GM06990 (cell line): ENCODE measurements at places on chromosomes 2 and 18.

- no peak for DNase-seq
Observed at GRCh38 chr18:46344416-46345180, 240.4 kb downstream of the HAUS1 start.

DNA sequence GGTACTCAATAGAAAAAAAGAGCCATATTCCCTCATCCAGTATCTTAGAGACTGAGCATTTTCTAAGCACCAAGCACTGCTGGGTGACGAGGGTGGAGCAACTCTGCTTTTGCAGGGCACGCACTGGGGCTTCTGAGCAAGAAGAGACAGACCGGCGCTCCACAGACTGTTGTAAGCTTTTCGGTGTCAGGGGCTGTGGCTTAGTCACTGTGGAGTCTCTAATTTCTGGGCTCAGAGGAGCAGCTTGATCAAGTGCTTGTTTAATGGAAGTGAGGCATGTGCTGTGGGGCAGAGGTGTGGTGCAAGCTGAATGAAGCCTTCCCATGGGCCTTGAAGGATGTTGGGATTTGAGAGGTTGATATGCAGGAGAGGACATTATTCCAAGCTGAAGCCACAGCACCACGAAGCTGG lies 227.1 kb downstream of the MYCN start:
- DNase-seq, result no peak

DNA sequence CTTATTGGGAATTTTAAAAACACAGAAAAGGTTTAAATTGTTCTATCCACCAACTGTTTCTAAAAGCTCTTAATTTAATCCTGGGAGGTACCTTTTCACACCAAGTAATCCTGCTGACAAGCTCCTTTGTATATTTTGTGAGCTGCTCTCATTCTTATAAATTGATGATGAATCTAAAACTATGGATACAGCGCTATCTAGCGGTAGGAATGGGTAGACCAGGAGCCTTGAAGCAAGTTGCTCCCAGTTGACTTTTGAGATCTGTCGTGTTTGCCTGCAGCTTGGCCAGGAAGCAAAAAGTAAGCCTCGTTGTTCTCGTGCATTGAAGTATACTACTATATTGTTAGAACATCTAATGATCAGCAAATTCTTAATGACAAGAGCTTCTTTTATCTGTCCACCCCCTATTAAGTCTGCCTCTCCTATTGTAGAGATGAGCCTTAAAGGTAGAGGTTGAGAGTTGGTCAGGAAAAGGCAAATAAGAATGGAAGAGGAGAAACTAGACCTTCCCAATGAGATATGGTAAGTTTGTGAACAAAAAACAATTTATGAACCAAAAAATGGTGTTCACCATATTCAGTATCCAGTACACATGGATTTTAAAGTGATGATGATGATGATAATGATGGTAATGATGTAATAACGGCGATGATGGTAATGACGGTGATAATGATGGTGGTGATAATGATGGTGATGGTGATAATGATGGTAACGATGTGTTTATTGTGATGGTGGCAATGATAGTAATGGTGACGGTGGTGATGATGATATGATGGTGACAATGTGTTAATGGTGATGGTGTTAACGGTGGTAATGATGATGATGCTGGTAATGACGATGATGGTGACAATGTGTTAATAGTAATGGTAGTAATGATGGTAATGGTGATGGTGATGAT lies 212.1 kb upstream of the NCKAP5 start:
- DNase-seq, result no peak

GRCh38 chr2:100876231-100876860 lies 56.4 kb downstream of the NPAS2 start:
- no peak for DNase-seq

DNA sequence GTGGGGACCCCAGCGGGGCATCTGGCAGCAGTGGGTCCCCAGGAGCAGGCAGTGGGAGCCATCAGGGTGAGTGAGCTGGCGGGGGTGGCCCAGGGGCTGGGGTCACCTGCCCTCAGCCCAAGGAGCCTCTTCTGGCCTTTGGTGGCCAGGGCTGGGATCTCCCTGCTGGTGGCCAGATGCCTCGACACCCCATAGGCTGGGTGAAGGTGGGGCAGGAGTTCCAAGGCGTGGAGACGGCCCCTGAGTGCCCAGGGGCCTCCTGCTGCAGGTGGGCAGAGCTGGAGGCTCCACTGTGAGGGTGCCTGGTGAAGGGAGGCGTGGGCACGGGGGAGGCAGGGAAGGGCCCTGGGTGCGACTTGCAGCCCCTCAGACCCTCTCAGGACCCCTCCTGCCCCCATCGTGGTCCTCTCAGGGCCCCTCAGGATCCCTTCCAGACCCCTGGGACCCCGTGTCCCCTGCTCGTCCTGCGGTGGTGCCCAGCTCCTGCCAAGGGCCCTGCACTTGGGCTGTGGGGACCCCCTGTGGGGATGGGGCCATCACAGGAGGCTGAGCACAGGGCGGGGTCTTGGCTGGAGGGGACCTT lies 5.0 kb upstream of the GPR35 start:
- no peak for DNase-seq

DNA sequence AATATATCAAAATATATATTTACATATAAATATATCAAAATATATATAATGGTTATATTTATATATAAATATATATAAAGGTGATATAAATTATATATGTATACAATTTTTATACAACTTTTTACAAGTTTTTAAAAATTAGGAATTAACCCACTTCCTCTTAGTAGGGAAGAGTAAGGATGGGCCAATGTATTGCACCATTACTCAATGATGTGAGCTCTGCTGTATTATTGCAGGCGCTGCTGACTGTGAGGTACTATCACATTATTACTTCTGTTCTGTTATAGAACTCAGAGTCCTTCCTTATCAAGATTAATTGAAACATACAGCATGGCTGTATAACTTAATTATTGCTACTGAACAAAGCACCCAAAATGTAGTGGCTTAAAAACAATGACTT lies 46.0 kb downstream of the CCDC195 start:
- no peak for DNase-seq

GRCh38 chr2:55163941-55164390 lies 68.1 kb downstream of the CLHC1 start:
- DNase-seq, result no peak

- no peak for DNase-seq
Observed at GRCh38 chr18:11387880-11388279, 221.5 kb upstream of the SLC35G4 start.
